ENCODE measurements at places on chromosomes 2 and 18.
A peak's percentile ranks its signal among the peaks of the same experiment; 100 is the strongest.

DNA sequence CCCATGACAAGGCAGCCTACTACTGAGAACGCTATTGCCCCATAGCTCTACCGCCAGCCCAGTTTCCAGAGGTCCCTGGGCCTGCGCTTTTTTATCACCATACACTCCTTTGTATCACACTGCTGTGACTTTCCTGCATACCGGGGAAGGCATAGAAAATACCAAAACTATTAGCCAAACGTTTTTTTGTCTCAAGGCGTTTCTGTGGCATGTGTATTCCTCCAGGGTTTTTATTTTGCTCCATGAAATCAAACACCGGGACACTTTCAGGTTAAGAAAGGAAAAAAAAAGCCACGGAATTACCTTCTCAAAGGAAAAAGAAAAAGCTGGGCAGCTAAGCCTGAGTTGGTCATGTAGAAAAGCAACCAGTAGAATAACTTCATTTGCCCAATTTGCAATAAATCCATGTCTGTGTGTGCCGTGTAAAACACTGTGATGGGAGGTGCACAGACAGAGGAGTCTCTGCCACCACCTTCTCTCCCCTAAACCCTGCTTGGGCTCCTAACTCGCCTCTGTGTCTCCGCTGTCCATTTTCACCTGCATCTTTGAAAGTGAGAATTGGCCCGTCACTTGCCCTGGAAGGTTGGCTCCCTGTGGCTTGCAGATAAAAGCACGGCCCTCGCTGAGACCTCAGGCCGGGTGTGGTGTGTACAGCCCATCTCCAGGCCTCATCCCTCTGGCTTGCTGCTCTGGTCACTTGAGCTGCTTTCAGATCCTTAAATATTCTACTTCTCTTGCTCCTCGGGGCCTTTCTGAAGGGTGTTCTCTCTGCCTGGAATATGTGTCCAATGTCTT, 1.7 kb downstream of the AMER3 start:
- DNase-seq, result no peak

DNA sequence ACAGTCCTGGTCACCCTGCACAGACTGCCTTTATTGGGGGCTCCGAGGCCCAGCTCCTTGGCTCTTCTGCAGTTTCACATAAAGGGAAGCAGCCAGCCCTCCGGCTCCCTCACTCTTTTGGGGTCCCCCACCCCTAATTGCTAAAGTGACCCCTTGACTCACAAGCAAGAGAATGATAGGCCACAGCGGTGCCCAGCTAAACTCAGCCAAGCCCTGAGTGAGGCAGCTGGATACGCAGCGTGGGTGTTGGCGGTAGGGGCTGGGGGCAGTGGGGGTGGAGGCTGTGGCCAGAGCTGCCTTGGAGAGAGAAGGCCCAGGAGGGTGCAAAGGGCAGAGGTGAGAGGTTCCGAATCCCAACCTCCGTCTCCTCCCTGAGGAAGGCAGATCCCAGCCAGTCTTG, 25.5 kb upstream of the ALPP start:
- DNase-seq, result no peak

DNA sequence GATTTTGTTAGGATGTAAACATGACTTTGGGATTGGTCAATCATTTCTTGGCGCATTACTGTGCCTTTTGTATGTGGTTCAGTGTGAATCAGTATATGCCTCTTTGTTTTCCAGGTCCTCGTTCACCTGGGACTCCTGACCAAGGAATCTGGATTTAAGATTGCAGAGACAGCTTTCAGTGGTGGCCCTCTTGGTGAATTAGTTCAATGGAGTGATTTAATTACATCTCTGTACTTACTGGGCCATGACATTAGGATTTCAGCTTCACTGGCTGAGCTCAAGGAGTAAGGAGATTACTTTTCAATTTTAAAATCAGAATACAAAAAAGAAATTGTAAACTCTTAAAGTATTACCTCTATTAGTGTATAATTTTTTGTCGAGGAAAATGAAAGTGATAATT, 87.6 kb downstream of the MGAT5 start:
- DNase-seq, result no peak

- DNase-seq, result no peak
These were observed 180.6 kb downstream of the FSIP2 start for GRCh38 chr2:185919155-185919554.

- no peak for DNase-seq
These were observed 117.5 kb downstream of the ACTR3 start for GRCh38 chr2:114007436-114007835.

DNA sequence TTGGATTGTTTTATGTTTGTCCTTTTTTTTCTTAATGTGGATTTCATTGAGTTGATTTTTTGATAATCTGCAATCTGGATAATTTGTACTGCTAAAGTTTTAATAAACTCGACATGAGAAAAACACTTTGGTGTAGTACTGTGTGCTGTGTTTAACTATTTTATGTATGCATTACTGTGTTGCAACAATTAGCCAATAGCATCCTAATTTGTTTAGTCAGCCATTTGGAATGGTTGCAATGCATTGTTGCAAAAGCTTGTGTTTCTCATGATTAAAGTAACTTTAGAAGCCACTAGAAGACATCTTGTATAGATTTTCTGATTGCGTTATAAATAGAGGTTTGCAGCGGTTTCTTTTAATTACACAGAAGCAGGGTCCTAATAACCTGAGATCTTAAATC, 53.5 kb downstream of the PPIG start:
- DNase-seq, result no peak

DNA sequence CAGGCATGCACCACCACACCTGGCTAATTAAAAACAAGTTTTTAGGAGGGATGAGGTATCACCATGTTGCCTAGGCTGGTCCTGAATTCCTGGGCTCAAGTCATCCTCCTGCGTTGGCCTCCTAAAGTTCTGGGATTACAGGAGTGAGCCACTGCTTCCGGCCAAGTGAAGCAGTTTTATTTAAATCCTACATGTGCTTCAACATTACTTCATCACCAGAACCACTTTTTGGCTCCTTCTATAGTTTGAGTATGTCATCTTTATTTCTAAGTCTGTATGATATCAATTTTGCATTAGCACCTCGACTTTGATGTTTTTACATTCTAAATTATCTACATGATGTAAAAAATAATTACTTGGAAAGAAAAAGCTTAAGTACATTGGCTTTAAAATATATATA, 144.3 kb downstream of the FMNL2 start:
- no peak for DNase-seq

- DNase-seq, result no peak
These were observed 15.7 kb downstream of the ZFP36L2 start for GRCh38 chr2:43210467-43211303.

GRCh38 chr2:16107246-16107645, 166.9 kb downstream of the MYCN start:
- no peak for DNase-seq

GRCh38 chr2:210503725-210504191, 27.2 kb upstream of the LANCL1 start:
- no peak for DNase-seq

DNA sequence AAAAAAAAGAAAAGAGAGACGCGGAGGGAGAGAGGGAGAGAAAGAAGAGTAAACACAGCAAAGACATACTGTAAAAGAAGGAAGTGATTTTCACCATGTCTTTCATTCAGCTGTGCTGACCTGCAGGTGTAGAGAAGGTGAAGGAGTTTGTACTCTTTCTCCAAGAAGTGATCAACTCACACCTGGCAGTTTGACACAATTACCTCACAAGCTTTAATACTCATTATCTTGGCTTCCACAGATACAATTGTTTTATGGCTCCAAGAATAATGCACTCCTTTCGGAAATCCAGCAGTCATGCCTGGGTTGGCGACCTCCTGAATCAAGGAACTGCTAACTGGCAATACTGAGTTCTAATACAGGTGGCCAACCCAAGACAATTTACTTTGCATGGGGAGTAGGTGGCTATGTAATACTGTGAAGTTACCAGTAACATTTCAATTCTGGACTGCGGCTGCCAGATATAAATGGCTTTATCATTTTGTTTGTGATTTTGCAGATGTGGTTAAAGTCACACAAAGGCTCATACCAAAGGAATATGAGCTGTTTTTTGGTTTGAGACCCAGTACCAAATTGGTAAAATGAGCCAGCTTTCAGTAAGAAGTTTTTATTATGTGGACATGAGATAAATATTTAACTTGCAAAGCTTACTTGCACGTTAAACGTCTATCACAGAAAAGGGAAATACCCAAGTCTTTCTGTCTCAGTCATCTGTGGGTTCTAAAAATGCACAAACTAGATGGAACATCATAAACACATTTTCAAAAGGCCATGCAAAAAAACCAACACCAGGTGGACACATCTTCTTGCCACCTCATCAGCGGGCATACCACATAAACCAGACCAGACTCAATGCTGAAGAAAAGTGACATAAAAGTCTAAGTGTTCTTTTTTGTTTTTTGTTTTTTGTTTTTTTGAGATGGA, 69.3 kb downstream of the NCKAP5 start:
- DNase-seq, result no peak

DNA sequence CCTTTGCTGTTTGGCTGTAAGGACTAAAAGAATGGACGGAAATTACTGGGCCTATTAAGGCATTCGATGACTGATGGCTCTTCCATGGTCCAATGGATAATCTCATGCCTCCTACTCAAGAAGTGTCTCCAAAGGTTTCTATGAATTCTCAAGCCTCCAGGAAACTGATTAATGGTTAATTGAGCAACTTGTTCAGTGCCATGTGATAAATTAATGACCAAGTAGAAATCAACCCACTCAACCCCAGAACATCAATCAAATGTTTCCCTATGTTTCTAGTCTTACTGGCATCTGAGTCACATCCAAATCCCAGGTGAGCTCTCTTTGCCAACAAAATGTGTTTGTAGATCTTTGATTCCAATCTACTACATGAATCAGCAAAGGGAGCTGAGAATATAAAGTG, 103.6 kb downstream of the NXPH2 start:
- no peak for DNase-seq

DNA sequence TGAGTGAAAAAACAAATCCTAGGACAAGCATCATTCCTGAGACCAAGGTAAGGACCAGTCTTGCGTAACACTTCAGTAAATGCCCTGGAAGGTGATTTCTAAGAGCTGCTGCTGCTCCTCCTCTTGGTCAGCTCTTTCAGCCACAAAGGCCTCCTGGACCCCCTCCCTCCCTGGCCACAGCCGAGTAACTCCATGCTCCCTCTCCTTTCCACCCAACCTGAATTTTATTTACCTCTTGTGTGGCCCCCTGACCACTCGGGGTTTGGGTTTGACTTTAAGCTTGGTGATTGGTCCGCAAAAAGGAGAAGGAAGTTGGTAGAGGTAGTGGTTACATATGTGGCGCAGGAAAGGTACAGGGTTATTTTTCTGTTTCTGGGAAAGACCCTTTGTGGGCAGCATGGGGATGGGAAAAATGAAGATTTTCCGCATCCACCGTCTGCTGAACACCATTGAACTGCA, 9.2 kb downstream of the HTRA2 start:
- DNase-seq, result no peak

GRCh38 chr18:9817725-9818422, 67.9 kb upstream of the TXNDC2 start:
- DNase-seq, result no peak

DNA sequence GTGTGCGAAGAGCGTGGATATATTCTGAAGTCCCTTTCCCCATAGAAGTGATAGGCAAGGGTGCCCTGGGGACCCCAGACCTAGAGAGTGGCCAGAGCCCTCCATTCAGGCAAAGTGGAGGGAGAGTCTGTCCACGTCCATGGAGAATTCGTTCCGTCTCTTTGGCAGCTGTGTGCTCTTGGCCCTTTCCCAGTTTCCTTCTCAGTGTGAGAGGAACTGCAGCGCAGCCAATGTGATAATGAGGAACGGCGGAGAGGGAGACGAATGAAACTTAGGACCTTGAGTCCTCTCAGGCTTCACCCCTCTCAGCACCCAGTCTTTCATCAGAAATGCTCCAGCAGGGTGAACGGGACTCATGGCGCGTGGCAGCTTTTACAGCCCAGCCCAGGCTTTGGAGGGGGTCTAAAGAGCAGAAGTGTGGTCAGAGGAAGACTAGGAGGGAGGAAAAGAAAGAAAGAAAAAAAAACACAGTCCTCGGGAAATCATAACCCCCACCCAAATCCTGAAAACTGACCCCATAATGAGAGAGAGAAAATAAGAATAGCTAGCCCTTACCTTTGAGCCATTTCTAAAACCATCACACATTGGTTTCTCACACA, 95.0 kb upstream of the RIOK3 start:
- no peak for DNase-seq

- DNase-seq, result peak; percentile 37
These were observed 90.1 kb downstream of the TWIST2 start for GRCh38 chr2:238938003-238938400.

GRCh38 chr18:58962336-58962735, 97.7 kb downstream of the ZNF532 start:
- no peak for DNase-seq

DNA sequence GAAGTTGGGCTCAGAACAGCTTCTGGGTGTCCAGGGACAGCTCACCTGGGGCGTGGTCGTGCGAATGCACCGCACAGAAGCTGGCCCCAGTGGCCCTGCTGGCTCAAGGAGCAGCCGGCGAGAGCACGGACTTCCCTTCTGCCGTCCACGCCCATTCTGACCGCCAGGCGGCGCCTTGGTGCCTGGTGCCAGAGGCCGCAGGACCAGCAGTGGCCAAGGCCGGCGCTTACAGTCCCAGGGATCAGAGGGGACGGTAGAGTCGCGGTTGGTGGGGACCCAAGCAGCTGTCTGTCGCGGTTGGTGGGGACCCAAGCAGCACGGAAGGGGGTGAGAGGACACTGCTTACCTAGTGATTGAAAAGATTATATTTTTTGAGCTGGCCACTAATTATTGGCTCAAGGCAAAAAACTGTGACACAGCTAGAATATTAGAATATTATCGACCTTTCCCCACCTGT, 25.7 kb downstream of the NPPC start:
- peak; percentile 56 for DNase-seq

GRCh38 chr2:112718863-112719370, 1.9 kb upstream of the NT5DC4 start:
- DNase-seq, result no peak

Measured in Peyer's patch (tissue), 4 donors.